ENCODE measurements at places on chromosomes 5 and 9.

GRCh38 chr5:8695902-8696845 is 827.2 kb downstream of the MTRR start:
- no peak for DNase-seq

GRCh38 chr9:81266086-81266485 is 423.3 kb downstream of the TLE1 start:
- no peak for DNase-seq

DNA sequence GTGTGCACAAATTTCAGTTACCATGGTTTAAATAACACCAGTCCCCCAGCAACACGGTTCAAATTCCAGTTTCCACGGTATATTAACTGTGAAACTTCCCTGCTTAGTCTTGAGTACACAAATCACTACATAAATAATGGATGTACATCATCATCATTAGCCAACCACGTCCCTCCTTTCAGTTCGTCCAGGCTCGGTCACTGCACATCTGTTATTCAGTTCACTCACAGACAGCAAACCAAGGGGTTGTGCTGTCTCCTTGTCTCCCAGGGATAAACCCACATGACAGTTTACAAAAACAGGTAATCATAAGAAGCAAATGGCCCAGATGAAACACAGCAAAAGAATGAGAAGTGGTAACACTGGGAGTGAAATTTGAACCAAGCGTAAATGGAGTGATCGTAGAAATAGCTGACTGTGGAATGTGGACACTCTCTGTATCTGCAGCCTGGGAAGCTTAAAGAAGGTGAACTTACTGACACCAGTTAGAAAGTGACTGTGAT is 61.0 kb upstream of the RAD23B start:
- DNase-seq, result no peak

- no peak for DNase-seq
These were observed 175.8 kb upstream of the FBXL17 start for GRCh38 chr5:108557686-108558085.

DNA sequence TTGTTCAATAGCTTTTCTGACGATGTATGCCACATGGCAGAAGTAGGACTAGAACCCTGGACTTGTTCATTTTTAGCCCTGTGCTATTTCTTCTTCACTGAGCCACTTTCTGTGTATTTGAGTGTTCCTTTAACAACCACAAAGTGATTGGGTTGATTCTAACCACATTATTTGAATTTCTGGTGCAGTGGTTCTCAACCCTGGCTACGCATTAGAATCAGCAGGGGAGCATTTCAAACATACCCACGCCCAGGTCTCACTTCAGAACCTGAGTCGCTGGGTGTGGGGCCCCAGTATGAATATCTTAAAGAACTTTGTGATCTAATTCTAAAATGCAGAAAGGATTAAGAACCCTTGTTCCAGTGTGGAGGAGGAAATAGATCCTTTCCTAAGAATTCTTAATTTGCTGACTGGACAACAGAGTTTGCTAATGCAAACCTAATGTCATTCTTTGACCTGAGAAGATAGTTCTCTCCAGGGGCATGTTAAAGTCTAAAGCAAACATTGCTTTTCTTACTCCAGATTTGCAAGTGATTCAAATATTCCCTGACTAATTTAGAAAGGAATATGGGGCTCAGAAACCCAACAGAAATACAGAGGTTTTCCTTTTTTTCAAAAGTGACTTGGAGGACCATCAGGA is 75.4 kb upstream of the GDNF start:
- no peak for DNase-seq

GRCh38 chr9:76912636-76913275 is 6.8 kb upstream of the PRUNE2 start:
- DNase-seq, result no peak

GRCh38 chr5:126763371-126763770 is 13.6 kb upstream of the LMNB1 start:
- DNase-seq, result no peak

DNA sequence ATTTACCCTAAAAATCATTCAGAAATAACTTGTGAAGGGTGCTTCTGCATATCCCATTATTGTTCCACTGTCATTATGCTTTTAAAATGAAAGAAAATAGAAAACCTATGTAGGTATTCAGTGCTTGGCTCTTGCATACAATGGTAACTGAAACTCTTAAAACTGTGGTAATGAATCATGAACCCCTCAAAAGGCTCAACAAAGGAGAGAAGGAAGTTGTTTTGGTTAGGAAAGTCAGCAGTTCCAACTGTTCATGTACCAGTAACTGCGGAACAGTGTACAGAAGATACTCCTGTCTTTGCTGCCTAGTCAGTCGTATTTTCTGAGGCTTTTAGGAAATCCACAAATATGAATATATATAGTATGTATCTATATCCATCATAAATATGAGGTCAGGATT is 96.1 kb downstream of the OSMR start:
- DNase-seq, result no peak

GRCh38 chr5:93567424-93567823 is 13.6 kb downstream of the NR2F1-AS1 start:
- no peak for DNase-seq

GRCh38 chr5:17679597-17680203 is 45.4 kb downstream of the TAF11L14 start:
- DNase-seq, result no peak

DNA sequence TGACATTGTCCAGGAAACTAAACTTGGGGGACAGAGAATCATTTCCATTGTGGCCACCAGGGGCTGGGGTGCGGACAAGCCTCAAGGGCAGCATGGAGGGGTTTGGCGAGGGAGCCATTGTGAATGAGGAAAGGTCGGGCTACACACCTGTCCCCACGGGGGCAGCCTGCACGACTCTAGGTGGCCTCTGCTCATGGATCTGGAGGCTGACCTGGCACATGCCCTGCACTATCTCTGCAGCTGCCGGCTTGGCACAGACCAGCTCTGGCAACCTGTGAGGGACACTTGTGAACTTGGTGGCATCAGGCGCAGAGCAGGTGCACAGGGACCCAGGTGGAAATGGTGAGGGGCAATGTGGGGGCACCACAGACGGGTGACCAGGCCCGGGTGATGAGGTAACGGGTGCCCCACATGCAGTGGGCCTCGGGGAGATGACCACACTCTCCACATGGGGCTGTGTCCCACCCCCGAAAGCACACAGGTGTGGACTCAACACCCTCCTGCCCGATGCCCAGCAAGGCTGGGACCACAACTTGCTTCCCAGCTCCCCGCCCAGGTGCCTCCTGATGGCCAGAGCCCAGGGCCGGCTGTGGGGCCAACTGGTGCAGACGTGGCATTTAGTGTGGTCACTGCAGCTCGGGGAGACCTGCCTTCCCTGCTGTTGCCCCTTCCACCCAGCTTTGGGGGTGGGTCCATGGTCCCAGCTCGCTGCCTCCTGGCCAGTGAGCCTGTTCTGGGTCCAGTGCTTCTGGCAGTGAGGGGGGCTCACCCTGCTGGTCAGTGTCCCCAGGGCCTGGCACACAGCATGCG is 60.9 kb upstream of the UBAC1 start:
- DNase-seq, result no peak
